ENCODE measurements at places on chromosomes 4 and X.

DNA sequence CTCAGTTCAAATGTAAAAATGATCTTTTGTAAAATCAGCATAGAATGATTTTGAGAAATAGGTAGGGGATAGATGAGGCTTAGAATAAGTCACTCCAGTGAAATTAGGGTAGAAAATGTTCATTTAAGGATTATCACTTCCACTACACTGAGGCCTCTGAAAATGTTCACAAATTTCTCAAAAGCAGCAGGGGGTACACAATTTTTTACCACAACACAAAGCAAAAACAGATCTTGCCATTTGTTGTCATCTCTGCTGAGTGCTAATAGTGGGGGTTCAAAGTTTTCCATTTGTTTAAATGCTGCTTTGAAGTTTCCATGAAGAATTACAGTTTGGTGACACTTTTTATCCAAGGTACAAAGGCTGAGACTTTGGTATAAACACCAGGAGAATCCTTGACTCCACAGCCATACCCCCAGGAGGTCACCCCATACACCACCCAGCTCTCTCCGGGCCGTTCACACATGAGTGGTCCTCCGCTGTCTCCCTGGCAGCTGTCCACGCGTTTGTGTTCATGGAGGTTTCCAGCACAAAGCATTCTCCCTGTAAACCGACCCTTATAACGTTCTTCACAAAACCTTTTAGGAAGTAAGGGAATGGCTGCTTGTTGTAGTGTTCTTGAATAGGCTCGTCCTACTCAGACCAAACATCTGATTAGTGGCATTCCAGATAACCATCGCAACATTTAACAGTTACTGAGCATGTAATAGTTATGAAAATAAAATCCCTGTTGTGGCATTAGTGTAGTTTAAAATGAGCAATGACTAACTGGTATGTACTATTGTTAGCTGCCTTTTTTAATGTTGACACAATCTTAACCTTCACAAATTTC is 71.0 kb downstream of the PRSS12 start:
- no peak for DNase-seq

DNA sequence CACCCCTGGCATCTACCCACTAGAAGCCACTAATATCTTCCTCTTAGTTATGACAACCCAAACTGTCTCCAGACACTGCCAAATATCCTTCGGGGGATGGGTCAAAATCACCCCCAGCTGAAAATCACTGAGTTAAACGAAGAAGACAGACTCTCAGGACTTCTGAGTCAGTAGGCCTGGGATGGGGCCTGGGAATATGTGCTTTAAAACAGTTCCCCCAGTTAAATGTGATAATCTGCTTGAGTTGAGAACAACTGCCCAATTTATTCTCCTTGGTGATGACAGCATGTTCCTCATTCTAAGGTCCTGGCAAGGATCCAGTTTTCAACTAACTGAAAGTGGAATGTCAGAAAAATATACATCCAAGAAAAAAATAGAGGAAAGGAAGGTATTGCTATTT is 52.4 kb downstream of the CBLL2 start:
- no peak for DNase-seq

- DNase-seq, result no peak
These were observed 5.9 kb upstream of the FAM184B start for GRCh38 chr4:17787315-17787714.

DNA sequence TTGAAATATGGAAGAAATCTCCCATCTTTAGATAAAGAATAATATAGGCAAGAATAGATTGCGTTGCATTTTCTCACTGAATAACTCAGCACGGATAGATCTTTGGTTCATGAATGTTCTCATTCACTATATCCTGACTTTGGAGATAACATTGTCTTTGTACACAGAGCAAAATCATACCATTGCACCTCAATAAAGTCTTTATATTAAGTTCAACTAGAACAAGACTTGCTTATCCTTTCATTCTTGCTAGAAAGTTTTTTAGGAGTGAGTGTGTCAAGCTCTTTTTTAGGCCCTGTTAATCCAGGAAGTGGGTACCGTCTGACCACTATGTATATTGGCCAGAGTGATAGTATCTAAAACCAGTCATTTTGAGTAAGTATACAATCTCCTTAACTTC is 658.7 kb downstream of the FSTL5 start:
- DNase-seq, result no peak

GRCh38 chr4:71011451-71011850 is 18.0 kb downstream of the DCK start:
- no peak for DNase-seq

GRCh38 chr4:162912482-162912881 is 254.2 kb downstream of the NAF1 start:
- DNase-seq, result no peak

- no peak for DNase-seq
These were observed 49.2 kb downstream of the GPC4 start for GRCh38 chrX:133365871-133366611.

- no peak for DNase-seq
These were observed 120.1 kb downstream of the SYNPO2 start for GRCh38 chr4:119008761-119009160.

GRCh38 chr4:76194325-76194724 is 19.3 kb downstream of the SCARB2 start:
- DNase-seq, result no peak

- DNase-seq, result no peak
These were observed 105.1 kb downstream of the ADGRA3 start for GRCh38 chr4:22410645-22411247.

DNA sequence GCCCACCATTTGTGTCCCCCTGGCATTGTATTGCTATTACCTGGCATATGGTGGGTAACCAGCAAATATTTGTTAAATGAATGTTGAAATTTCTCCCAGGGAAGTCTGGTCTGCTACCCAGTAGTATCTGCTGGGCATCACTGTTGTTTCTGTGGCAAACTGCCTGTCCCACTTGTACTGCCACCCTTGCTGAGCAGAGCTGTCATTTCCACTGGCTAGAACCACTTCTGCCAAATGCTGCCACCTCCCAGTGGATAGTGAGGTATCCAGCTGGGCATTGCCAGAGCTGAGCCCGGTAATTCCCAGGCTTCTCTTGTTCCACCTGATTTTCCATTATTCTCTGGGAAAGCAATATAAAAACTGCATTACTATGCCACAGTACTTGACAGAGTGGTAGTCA is 186.7 kb upstream of the NOCT start:
- no peak for DNase-seq
